ENCODE measurements at places on chromosomes 2 and 18.

- DNase-seq: no peak
These were observed 463 bp upstream of the CABYR start for GRCh38 chr18:24138409-24138788.

DNA sequence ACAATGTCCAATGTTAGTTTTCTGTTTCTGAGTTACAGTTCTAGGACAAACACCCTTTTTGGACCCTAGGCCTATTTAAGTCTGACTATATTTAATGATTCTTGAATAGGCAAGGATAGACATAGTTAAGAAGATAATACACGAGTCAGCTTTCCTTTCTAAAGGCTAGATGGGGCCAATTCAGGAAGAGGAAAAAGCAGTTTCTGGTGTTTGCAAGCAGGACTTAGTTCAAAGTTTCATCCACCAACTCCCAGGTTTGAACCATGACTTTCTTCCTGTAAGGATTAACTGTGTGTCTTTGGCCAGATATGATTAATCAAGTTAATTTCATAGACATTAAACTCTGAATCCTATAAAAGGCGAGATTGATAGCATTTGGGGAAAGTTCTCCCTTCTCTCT lies 66.7 kb downstream of the USP40 start:
- no peak for DNase-seq

- no peak for DNase-seq
These were observed 54.8 kb downstream of the TEX51 start for GRCh38 chr2:126953483-126953882.

DNA sequence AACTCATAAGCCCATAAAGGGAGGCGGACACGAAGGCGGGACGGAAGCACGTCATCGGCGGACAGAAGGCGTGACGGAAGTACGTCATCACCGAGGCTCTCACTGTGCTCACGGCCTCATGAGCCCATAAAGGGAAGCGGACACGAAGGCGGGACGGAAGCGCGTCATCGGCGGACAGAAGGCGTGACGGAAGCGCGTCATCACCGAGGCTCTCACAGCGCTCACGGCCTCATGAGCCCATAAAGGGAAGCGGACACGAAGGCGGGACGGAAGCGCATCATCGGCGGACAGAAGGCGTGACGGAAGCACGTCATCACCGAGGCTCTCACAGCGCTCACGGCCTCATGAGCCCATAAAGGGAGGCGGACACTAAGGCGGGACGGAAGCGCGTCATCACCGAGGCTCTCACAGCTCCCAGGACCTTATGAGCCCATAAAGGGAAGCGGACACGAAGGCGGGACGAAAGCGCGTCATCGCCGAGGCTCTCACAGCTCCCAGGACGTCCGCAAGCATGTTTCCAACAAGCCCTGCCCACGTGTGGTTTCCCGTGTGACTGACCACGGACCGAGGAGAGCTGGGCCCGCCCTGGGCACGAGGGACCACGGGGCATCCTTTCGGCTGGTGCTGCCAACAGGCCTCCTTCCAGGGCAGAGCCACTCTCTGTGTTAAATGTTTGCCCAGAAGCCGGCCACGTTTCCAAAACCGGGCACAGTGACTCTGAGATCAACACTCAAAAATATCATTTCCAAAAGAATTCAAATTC lies 182.7 kb upstream of the SALL3 start:
- DNase-seq: no peak

DNA sequence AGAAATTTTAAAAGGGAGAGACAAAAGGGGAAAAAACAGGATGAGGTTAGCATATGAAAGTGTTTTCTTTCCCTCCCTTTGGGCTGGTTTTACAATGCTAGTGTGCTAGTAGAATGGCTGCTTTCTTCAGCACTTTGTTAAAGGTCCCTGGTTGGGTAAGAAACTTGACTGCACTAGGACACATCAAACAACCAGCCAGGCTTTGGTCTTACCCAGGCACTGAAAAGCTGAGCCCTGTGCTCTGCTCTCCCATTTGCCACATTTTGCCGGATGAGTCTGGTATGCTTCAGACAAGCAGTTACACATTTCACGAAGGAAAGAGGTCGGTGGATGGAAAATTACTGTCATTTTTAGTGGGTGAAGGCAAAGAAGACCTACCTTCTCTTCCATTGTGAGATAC lies 242.0 kb downstream of the DPP10 start:
- DNase-seq: no peak

- no peak for DNase-seq
These were observed 83.4 kb downstream of the TTC27 start for GRCh38 chr2:32711219-32711618.

- DNase-seq: no peak
These were observed 18.6 kb upstream of the PKDCC start for GRCh38 chr2:42029171-42029570.

DNA sequence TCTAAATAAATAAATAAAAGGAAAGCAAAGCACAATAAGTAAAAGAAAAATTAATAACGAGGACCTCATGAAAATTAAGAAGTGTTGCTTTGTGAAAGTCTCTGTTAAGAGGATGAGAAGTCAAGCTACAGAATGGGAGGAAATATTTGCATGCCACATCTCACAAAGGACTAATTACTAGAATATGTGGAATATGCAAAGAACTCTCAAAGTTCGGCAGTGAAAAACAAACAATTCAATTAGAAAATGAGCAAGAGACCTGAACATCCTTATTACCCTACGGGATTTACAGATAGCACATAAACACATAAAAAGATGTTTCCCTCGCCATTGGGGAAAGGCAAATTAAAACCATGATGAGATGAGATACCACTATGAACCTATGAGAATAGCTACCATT lies 23.3 kb downstream of the CYP26B1 start:
- no peak for DNase-seq

DNA sequence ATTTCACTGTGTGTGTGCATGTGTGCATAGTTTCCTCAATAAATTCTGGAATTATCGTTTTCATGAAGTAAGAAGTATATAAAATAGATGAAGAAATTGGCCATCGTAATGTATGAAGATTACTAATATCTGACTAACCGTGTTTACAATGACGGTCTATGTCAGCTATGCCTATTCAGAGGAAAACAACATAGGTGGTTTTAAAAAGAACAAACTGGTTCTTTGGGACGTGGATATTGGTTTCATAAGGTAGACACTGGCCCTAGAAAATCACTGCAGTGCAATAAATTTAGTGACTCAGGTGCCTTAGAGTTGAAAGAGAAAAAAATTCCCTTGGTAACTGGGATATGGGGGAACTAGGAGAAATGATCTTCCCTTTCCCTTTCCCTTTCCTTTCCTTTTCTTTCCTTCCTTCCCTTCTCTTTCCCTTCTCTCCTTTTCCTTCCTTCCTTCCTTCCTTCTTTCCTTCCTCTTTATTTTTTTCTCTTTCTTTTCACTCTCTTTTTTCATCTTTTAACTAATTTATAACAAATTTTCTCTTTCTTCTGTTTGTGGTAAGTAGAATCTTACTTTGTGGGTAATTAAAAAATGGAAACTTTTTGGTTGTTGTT lies 36.4 kb downstream of the MAP2 start:
- DNase-seq: no peak

GRCh38 chr2:186949726-186950256 lies 100.8 kb upstream of the ZSWIM2 start:
- DNase-seq: no peak

DNA sequence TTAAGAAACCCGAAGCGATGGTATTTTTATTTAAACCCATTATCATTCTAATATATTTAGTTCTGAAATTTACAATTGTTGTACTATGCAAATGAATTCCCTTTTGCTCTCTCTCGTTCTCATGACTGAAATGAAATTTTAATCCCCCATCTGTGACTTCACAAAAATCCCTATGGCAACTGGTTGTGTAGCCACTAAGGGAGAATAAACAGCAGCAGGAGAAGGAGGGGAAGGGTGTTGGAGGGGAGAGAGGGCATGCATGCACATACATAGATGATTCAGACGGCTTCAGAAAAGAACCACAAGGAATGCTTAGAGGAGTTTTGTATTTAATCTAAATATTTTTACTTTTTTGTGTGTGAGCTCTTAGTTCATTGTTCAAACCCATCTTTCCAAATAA lies 36.8 kb downstream of the CPS1 start:
- no peak for DNase-seq

DNA sequence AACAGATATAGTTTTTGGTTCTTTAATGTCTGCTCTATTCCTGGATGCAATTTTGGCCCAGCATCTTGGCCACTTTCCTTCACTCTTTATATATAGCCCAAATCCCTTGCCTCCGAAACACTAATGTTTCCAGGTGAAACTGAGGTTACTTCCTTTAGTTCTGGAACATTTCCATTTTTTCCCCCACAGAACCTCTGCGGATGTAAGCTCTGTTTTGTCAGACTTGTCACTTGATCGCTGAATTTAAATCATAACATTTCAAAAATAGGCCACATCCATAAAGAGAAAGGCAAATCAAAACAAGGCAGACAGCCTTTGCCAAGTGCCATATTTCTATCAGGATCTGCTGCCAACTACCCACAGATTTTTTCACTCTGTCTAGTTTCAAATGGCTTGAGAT lies 115.1 kb downstream of the ANKRD44 start:
- DNase-seq: peak; percentile 33

- DNase-seq: no peak
These were observed 187.0 kb upstream of the COL3A1 start for GRCh38 chr2:188787021-188787657.

GRCh38 chr2:102703748-102704147 lies 58.1 kb upstream of the TMEM182 start:
- no peak for DNase-seq
